ENCODE measurements at places on chromosomes 2 and 18. TPM values are rescaled to one million over a fixed set of nuclear protein-coding genes. Genes with fewer than 3 reads are reported as not detected.

Gene SLC66A2
- 30.5 TPM for total RNA-seq

Gene FAM237A
- not detected for total RNA-seq

Gene RIT2
- total RNA-seq, result not detected

Gene TMEM198
- total RNA-seq, result 7.6 TPM

Gene PPP1R1C
- total RNA-seq, result 2.1 TPM

Gene G6PC2
- total RNA-seq, result not detected

Gene SPDYA
- 0.34 TPM for total RNA-seq

Gene SMCHD1
- total RNA-seq, result 28.0 TPM

Gene TMEM17
- 4.4 TPM for total RNA-seq

Gene EML6
- 0.63 TPM for total RNA-seq

Gene MTHFD2
- total RNA-seq, result 157 TPM

Gene GPAT2
- total RNA-seq, result 1.6 TPM

Gene SCTR
- not detected for total RNA-seq

Gene DES
- 0.55 TPM for total RNA-seq

Gene COLEC12
- total RNA-seq, result 1.8 TPM

Gene TFPI
- 34.2 TPM for total RNA-seq

Gene IL1RN
- 8.8 TPM for total RNA-seq

Gene TRIM54
- total RNA-seq, result 0.27 TPM

Gene SMIM21
- total RNA-seq, result not detected

Gene QPCT
- total RNA-seq, result 35.4 TPM

Gene MOCOS
- total RNA-seq, result 15.3 TPM

Gene RAB27B
- total RNA-seq, result 1.6 TPM

Gene IRS1
- 16.1 TPM for total RNA-seq

Gene PLB1
- total RNA-seq, result 0.82 TPM

Gene IGFBP5
- 51.7 TPM for total RNA-seq

Gene CTAGE1
- not detected for total RNA-seq

Gene TGFA
- 72.1 TPM for total RNA-seq

Gene LIPG
- total RNA-seq, result 196 TPM
